Fibroblast of skin of left quadriceps (primary cell): ENCODE measurements at places on chromosomes 1 and 21.

DNA sequence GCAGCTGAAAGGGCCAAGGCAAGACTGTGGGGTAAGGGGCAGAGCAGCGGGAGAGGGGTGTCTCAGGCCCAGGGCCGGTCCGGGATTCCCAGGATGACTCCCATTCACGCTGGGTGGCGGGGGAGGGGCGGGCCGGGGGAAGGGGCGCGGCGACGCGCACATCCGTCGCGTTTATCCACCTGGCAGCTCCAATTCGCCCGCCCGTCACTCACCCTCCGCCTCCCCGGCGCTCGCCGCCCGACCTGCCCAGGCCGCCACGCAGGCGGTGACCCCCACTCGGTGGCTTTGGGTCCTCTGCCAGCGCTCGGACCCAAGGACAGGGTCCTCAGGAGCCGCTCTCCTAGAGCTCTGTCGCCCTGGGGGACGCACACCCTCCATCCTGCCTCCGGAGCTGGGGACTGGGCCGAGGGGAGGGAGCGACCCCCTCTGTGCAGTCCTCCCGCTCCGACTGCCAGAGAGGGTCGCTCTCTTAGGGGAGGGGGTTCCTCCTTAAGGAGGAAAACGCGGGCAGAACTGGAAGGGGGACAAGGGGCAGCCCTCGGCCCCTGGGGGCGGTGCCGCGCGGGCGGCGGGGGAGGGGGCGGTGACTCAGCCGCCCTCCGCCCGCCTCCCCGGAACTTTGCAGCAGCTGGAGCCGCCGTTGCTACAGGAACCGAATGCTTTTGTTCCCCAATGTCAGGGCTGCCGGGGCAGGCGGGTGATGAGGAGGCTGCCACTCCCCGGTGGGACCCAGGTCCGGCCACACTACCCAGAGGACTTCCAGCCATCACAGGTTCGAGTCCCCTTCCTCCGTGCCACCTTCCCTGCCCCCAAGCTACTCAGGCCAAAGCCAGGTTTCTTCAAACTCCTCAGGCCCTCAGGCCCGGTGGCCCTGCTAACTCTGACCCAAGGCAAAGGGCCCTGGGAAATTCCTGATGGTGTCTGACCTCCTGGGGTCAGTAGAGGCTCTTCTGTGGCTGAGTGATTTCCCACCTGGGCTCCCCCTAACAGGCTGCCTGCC, 3.4 kb downstream of the ADGRB2 start:
- no peak for DNase-seq

DNA sequence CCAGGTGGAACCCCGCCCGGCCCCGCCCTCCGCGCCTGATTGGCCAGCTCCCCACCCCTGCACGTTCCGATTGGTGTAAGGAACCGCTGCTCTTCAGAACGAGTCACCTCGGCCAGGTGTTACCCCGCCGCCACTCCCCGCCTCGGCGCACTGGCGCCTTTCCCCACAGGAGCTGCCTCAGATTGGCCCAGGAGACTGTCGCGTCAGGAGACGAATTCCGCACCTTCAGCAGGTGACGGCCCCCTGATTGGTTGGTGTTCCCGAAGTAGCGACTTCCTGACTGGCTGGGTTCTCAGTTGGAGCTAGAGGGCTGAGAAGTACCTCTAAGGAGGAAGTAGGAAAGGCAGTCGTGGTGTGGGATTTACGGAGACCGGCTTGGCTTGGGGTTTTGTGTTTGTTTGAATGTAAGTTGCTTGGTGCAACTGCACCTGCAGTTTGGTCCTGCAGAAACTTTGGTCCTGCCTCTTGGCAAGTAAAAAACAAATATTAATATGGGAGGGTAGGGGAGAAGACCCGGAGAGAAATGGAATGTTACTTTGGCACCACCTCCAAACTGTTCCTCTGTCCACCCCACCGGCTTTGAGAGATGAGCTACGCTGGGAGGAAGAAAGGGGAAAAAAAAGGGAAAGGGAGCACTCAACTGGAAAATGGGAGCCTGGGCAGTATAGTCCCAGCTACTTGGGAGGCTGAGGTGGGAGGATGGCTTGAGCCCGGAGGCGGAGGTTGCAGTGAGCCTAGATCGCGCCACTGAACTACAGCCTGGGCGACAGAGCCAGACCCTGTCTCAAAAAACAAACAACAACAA, 415 bp upstream of the F11R start:
- no peak for DNase-seq

DNA sequence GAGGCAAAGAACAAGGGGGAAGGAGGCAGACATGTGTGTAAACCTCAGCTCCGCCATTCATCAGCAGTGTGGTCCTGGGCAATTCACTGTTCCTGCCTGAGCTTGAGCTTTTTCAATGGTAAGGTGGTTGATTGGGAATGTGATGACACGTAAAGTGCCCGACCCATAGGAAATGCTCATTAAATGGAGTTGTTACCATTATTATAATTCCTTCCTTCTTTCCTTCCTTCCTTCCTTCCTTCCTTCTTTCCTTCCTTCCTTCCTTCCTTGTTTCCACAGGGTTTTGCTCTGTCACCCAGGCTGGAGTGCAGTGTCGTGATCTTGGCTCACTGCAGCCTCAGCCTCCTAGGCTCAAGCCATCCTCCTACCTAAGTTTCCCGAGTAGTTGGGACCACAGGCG, 4.3 kb downstream of the GPR37L1 start:
- no peak for DNase-seq

GRCh38 chr1:20590306-20590777, 1.4 kb downstream of the CDA start:
- DNase-seq = peak; percentile 30

DNA sequence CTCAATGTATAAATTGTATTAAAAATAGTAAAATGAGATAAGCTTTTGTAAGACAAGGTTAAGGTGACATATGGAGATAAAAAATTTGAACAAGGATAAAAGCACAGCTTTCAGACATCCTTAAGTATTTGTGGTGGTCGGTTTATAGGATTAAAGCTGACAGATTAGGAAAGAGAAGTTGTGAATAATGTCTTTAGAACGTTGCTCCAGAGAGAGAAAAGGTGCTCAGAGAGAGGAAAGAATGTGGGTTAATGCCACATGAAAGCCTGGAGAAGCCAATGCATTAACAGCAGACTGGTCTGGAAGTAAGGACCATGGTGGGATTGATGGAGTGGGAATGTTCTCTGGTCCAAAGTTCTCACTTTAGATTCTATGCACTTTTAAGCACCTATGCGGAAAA, 44.8 kb downstream of the ATP6V1G3 start:
- DNase-seq = peak; percentile 59

GRCh38 chr1:160169553-160170399, 18.4 kb downstream of the ATP1A4 start:
- no peak for DNase-seq

GRCh38 chr21:45940621-45941337, 40.8 kb upstream of the COL6A1 start:
- no peak for DNase-seq

- peak; percentile 50 for DNase-seq
Observed at GRCh38 chr1:244970236-244970743, 105.9 kb upstream of the HNRNPU start.

- DNase-seq = no peak
Observed at GRCh38 chr1:56490619-56491018, 88.7 kb downstream of the PLPP3 start.

DNA sequence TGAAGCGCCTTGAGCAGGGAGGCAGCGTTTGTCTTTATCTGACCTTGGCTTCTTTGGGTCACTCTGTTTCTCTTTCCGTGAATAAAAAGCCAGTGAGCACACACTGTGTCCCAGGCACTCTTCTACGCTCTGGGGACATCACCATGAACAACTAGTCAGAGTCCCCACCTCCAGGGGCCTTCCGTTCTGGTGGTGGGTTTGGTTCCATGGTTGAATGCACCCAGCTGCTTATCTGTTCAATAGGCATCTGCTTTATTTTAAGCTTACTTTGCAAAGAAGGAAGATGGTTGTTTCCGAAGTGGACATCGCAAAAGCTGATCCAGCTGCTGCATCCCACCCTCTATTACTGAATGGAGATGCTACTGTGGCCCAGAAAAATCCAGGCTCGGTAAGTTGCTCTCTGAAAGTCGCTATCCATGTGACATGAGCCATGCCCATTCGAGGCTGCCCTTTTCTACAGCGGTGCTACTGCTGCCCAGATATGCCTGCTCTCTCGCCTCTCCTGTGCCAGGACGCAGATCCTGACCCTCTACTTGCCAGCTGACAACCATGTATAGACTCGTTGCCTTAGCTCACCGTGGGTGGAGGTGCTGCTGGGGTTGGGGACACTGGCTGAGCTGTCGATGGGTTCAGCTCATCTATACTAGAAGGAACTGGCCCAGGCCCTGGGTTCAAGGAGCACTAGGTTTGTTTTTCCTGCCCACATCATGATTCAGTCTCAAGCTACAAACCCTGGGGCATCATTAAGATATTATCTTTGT, 5.9 kb downstream of the MX1 start:
- no peak for DNase-seq

GRCh38 chr21:35204125-35204524, 155.0 kb upstream of the RUNX1 start:
- DNase-seq = no peak

DNA sequence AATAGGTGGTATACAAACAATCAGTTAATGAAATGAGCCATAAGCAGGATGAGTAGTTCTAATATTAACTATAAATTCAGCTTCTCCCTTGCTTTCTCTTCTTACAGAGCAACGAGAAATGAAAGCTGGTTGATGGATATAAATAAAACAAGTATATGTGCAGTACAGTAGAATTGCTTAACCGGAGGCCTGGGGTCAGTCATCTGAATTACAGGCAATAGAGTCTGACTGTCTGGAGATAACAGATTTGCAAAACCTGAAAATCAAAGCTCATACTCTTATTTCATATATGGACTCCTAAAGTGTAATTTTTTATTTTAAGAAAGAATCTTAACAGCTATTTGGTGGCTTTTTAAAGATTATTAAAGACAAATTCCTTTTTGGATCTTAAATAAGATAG, 43.1 kb upstream of the SGIP1 start:
- DNase-seq = no peak

DNA sequence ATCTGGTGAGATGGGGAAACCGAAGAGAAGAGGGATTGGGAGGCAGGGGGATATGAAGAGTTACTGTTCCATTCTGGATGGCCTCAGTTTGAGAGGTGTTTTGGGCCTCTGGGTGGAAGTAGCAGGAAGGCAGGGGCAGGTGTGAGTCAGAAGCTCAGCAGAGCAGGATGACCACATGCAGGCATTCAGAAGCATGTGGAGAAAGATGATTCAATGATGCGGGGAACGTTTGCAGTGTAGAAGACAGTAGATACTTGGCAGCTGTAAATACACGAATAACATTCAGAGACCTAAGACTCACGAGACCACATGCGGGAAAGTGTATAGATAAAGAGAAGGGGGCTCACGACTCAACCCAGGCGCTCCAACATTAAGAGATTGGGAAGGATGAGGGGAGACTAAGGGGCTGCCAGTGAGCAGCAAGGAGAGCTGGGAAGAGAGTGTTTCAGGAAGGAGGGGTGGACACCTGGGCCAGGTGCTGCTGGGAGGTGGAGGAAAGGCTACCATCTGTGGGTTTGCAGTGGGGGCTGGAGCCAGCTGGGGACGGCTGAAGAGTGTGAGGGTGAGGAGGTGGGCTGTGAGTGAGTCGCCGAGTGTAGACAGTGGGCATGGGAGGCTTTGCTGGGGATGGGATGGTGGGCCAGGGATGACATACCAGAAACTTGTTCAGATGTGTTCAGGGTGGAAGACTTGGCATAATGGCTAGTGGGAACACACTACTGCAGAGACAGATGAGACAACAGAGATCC, 5.8 kb upstream of the EPS8L3 start:
- DNase-seq = peak; percentile 34

GRCh38 chr1:33577663-33578062, 105.2 kb downstream of the ZSCAN20 start:
- DNase-seq = no peak

DNA sequence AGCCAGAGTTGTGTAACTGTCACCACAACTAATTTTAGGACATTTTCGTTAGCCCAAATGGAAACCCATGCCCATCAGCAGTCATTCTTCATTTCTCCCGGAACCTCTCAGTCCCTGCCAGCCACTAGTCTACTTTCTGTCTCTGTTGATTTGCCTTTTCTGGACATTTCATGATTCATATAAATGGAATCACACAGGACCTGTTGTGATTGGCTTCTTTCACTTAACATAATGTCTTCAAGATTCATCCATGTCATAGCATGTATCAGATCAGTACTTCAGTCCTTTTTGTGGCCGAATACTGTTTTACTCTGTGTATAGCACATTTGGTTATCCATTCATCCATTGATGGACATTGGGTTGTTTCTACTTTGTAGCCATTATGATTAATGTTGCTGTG, 7.1 kb downstream of the SLC66A1 start:
- no peak for DNase-seq

- peak; percentile 26 for DNase-seq
Observed at GRCh38 chr1:234326497-234327366, 46.5 kb upstream of the COA6 start.

DNA sequence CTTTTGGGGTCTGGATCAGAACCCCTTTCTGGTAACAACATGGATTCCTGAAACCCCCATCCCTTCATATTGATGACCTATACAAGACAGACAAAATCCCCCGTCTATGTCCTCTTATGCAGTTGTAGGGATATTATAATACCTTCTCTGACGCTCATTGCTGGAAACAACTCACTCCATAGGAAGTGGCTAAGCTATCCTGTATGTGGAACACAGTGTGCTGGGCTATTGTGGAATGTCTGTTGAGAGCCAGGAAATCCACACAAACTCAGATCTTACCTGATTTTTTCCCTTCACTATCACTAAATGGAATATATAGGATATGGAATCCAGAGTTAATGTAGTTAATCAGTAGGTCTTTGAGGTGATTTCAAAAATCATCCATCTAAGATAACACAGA, 17.7 kb upstream of the PIK3R3 start:
- no peak for DNase-seq

DNA sequence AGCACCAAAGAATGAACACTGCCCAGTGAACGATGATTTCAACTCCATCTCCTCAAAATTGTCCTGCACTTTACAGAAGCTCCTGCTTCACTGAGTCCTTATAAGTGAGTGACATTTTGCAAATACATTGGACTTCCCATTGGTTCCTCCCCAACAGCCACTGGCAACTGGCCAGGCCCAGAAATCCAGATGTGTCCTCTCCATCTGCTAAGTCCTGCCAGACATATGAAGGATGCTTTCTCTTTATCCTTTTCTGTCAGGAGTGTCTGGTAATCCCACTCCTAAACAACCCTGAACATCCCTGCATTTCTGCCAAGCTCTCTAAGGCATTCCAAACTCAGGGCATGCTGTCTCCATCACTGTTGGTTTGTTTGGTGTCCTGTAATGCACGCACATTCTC, 271.8 kb downstream of the RRAGC start:
- DNase-seq = no peak

DNA sequence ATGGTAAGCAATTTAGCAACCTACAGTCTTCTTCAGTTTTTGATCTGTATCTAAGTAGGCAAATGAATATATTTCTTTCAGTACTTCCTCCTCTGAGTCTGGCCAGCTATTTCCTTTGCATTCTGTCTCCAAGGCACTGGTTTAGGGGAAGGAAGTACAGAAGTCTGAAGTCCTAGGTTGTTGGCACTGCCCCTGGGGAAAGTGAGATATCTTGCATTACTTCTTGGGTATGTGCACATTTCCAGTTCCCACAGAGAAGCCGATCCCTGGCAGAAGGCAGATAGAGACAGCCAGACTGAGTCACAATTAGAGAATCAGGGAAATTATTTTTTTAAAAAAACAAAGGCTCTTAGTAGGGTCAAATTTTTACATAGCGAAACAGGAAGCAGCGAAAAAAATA, 98.8 kb downstream of the RASAL2 start:
- DNase-seq = peak; percentile 13
